ENCODE measurements at places on chromosomes 7 and 10. TPM values are rescaled to one million over a fixed set of nuclear protein-coding genes. Genes with fewer than 3 reads are reported as not detected.

DNA sequence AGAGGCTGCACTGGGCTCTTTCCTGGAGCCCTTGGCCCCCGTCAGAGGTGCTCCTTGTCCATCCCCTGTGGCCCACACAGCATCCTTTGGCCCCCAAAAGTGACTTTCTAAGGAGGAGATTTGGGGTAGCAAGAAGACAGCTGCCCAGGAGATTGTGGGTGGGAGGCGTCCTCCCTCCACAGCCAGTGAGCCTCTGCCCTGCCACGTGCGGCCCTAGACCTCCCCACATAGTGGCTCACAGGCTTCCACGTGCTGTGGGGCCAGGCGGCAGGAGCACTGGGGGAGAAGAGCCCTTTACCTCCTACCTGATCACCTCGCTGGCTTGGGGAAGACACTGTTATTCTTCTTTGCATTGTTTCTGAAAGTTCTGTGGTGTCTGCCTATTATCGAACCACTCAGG is 178.8 kb downstream of the TCERG1L start:
- no peak for DNase-seq

DNA sequence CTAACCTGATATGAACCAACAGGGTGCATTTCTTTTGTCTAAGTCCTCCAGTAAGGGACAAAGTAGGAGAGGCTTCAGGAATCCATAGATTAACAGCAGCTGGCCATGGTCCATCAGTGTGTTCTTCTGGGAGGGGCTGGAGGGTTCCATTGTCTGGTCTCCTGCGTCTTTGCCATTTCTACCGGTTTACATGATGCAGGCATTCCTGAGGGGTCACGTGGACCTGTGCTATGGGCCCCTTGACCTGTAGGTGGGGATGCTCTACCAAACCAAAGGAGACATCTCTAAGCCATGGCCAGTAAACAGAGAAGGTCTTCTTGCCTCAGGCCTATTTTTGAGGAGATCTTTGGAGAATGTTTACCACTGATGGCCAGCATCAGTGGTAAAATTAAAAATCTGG is 28.7 kb upstream of the HABP2 start:
- DNase-seq: no peak

GRCh38 chr10:28240400-28240799 is 62.5 kb downstream of the MPP7 start:
- no peak for DNase-seq

The LSM5 gene
- total RNA-seq: 72.8 TPM

GRCh38 chr7:653829-654764 is 72.4 kb upstream of the DNAAF5 start:
- DNase-seq: no peak

- no peak for DNase-seq
Observed at GRCh38 chr7:26052706-26053105, 99.3 kb upstream of the NFE2L3 start.

The TMEM176B gene
- 0.61 TPM for total RNA-seq

- no peak for DNase-seq
Observed at GRCh38 chr7:150587551-150587950, 20.4 kb downstream of the GIMAP4 start.

The LHFPL3 gene
- total RNA-seq: not detected

DNA sequence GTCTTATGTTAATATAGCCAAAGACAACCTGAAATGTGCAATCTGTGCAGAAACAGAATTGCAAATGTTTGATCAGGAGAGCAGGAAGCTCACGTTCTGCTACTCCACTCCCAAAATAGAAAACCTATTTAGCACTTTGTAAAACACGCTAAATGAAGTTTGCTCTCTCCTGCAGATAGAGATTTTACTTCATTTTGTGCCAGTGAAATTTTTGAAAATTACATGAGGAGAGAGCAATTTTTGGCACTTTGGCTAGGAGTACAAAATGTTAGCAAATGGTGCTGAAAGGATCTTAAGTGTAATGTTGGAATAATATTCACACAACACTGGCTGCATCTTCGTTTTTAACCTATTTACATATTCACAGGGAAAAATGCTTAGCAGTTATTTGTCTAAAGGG is 61.9 kb downstream of the SEM1 start:
- no peak for DNase-seq

The OR2A7 gene
- total RNA-seq: 2.2 TPM

The GRB10 gene
- 1.8 TPM for total RNA-seq

DNA sequence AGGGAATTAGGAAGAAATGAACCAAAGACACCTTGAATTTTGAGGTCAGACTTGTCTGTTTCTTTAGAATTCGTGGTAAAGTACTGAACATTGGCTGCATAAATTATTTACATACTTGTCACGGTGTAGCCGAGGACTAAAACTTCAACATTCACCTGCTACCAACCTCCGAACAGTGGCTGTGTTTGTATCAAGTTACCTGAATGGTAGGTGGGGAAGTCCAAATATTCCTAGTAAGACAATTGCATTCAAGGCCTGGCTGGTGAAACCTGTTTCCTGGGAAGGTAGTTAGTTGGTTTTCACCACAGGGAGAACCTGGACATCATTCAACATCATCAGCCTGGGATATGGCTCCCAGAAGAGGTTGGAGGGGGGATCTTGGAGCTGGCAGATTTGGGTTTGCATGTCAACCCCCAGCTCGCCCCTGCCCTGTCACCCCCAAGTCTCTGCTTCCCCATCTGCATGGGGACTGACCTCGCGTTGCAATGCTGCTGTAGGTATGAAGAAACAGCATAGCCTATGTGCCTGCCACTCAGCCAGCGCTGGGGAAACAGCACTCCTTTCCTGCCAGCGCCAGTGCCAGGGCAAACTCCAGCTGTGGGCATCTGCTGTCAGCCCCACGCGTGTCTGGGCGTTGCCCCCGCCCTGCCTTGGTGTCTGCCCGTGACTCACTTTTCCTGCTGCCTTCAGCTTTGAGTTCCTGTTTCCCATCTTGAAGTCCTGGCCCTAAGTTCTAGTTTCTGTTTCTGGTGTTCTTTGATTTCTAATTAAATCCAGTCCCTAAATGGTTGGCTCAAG is 12.7 kb upstream of the LARP4B start:
- DNase-seq: peak; percentile 44

The MRM2 gene
- 29.3 TPM for total RNA-seq

- no peak for DNase-seq
Observed at GRCh38 chr10:34079702-34080484, 735.2 kb downstream of the PARD3 start.

The ARMC3 gene
- not detected for total RNA-seq

DNA sequence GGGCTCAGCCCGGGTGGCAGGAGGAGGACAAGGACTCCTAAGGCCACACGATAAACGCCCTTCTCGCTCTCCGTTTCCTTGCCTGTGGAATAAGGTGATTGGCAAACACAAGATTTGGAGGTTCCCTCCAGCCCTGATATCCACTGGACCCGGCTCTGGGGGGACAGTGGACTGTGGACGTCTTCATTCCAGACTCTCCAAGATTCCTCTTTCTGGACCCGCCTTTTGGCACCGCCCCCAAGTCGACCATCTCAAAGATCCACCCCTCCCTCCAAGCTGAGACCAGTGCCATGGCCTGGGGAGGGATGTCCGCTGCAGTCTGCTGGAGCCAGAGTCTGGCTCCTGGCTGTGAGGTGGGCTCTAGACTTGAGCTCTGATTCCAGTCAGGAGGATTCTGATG is 23.6 kb downstream of the ZNF783 start:
- no peak for DNase-seq

DNA sequence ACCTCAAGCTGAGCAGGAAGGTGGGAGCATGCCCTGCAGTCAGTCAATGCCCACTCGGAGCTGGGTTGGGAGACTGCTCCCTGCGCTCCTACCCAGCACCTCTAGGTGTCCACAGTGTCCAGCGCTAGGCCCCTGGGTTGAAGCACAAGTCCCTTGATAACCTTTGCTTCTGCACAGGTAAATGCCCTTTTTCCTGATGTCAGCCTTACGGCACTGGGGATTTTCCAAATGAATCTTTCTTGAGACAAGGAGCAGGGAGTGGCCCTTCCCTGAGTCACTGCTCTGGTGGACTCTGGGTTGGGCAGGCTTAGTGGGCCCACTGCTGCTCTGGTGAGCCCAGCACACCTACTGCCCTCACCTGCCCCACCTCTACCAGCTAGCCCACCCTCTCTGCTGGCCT is 61.9 kb upstream of the OPN4 start:
- no peak for DNase-seq

The ZNF425 gene
- total RNA-seq: 1.4 TPM

GRCh38 chr10:124059551-124059950 is 33.8 kb downstream of the CHST15 start:
- DNase-seq: no peak

The CPVL gene
- 1.2 TPM for total RNA-seq

The GRID2IP gene
- 0.28 TPM for total RNA-seq

The RPEL1 gene
- total RNA-seq: not detected

The NAT16 gene
- total RNA-seq: not detected

The MEIG1 gene
- total RNA-seq: 0.78 TPM

The SH2D4B gene
- 0.22 TPM for total RNA-seq

- DNase-seq: no peak
Observed at GRCh38 chr10:84825330-84825729, 496.9 kb downstream of the CCSER2 start.

GRCh38 chr10:47349516-47349915 is 1.4 kb downstream of the RBP3 start:
- peak; percentile 4 for DNase-seq

The NUTM2A gene
- total RNA-seq: 0.79 TPM

- no peak for DNase-seq
Observed at GRCh38 chr7:1537535-1538412, 7.3 kb downstream of the MAFK start.

The DNAH11 gene
- total RNA-seq: 0.43 TPM

GRCh38 chr7:23472956-23473843 is 2.9 kb upstream of the IGF2BP3 start:
- no peak for DNase-seq

GRCh38 chr7:103307503-103308231 is 10.4 kb downstream of the PMPCB start:
- no peak for DNase-seq

DNA sequence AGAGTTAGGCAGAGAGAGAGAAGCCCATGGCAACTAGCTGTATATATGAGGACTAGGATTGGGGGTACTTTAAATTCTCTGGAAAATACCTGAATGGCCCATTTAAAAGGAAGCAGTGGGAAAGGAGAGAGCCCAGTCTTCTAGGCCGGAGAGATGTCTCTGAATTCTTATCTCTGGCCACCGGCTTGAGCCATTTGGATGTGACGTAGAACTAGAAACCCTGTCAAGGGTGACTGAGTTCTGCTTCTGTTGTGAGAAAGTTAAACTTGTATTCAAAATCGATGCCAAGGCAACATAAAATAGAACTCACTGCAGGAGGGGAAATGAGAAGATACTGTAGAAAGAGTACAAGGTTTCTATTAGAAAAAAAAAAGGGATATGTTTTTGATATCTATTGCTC is 6.3 kb upstream of the GSTK1 start:
- DNase-seq: no peak

GRCh38 chr7:148060724-148061123 is 529.8 kb upstream of the C7orf33 start:
- no peak for DNase-seq

DNA sequence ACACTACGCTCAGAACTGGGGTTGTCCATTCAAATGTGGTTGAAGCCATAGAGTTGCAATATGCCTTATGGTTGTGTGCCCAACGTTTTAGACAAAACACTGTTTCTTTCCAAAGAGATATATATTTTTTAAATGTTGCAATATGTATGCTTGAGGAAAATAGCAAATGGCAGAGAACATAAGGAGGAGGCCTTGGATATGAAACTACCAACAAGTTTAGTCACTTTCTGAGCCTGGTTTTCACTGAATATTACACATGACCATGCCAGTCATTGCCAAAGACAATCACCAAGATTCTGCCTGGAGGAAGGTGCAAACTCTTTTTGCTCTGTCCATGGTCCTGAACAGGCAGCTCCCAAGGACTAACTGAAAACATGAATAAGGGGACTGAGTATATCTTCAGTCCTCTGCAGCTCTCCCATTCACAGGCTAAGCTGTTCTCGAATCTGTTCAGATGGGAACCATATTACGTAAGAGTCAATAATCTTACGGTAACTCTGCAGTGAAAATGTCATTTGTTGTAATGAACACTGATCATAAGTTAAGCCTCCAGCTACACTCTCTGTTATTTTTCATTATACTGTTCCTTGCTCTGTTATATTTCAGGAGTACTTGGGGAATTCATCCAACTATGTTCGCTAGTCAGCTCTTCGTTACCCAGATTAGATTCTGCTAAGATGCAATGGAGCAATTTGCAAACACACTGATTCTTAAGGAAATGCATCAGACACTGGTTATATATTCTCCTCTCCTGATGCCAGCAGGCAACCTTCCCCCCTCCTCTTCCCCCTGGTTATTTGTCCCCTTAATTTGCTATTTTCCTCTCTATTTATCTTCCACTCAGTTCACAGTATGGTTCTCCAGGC is 90.7 kb upstream of the C1QL3 start:
- no peak for DNase-seq

DNA sequence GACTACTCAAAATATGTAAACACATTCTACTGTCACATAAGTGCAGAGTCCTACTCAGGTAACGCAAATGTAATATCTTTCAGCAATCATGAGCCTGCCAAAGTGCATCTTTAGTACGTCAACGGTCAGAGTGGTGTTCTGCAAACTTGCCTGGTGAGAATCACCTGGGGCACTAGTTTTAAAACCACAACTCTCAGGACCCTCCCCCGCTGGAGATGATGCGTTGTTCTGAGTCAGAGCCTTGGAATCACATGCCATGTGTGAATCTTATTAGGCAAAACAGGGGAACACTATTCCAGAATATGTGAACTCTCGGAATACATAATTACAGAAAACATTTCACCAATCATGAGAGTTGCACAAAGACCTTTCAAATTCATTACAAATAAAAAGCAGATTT is 115.7 kb downstream of the TPK1 start:
- DNase-seq: no peak

GRCh38 chr7:82358009-82358578 is 85.5 kb downstream of the CACNA2D1 start:
- DNase-seq: no peak

All from activated naive CD8-positive, alpha-beta T cell treated with anti-CD3 and anti-CD28 coated beads, Interleukin-2, amount 10 ng/mL, durations not matched to agents 7 days and 5 days (primary cell).